ENCODE measurements at places on chromosomes 2 and 18. TPM values are rescaled to one million over a fixed set of nuclear protein-coding genes. Genes with fewer than 3 reads are reported as not detected.

The SP140 gene
- not detected for total RNA-seq

The SCN7A gene
- total RNA-seq = not detected

The MITD1 gene
- total RNA-seq = 17.3 TPM

The SKOR2 gene
- total RNA-seq = not detected

The UGT1A4 gene
- total RNA-seq = 0.05 TPM

The NT5C1B gene
- not detected for total RNA-seq

The RPRM gene
- not detected for total RNA-seq

The MBOAT2 gene
- 30.9 TPM for total RNA-seq
